Progenitor cell of endocrine pancreas (in vitro differentiated cells): ENCODE measurements at places on chromosomes 3 and 15.

DNA sequence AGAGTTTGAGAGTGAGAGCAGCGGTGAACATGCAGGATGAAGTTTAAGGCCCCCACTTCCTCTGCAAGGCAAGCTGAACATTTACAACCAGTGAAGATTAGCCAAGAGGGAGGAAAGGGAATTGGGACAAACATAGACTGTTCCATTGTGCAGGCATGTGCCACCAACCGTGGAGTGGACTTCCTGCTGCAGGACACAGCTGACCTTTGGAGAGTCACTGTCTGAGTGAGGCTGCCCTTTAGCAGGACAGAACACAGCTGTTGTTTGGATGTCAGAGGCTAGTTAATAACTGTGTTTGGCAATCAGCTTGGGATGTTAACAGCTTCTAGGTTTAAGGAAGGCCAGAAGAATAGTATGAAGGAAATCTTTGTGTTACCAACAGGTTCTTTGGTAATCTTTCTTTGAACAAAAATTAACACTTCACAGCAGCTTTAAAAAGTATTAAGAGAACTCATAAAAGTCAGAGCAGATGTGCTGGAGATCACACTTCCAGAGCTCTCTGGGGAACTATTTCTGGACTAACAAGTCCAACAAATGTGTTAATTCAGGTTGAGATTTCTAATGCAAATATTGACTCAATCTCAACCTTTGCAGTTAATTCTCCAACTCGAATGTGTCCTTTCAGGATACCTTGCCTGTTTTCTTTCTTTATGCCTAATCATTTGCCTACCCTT lies 31.4 kb downstream of the CTDSPL start:
- no peak for DNase-seq

DNA sequence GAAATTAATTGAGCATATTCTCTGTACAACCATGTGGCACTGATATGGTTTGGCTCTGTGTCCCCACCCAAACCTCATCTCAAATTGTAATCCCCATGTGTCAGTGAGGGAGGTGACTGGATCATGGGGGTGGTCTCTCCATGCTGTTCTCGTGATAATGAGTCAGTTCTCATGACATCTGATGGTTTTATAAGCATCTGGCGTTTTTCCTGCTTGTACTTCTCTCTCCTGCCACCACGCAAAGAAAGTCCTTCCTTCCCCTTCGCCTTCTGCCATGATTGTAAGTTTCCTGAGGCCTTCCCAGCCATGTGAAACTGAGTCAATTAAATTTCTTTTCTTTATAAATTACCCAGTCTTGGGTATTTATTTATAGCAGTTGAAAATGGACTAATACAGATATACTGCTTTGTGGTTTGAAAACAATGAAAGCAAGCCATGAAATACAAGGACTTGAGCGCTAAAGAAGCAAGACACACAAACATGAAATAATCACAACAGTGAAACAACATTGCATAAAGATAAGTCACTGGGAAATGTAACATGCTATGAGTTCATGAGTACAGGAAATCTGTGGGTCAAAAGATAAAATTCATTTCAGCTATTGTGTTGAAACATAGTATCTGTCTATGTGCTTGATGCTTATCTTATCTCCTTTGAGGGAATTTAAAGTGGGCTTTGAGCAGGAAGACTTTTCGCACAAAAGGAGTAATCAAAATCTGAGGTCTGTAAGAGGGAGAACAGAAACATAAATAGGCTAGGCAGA lies 288.7 kb downstream of the GBE1 start:
- DNase-seq = no peak

DNA sequence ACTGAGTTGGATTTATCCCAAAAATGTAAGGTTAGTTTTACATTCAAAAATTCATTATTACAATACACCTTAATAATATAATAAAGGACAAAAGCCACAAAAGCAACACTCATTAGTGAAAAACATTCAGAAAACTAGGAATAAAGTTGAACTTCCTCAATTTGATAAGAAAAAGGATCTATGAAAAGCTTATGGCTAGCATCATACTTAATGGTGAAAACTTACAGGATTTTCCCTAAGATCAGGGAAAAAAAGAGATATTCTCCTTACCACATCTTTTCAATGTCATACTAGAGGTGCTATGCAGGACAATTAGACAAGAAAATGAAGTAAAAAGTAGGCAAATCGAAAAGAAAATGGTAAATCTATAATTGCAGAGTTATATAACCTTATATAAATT lies 279.9 kb downstream of the CGGBP1 start:
- DNase-seq = no peak

- no peak for DNase-seq
Observed at GRCh38 chr15:81301815-81302399, 22.0 kb downstream of the STARD5 start.

- no peak for DNase-seq
Observed at GRCh38 chr3:80215191-80215590, 447.4 kb upstream of the ROBO1 start.

- no peak for DNase-seq
Observed at GRCh38 chr15:47124430-47125102, 592.7 kb upstream of the SEMA6D start.

GRCh38 chr3:47007482-47008233 lies 28.2 kb downstream of the NBEAL2 start:
- DNase-seq = no peak

- no peak for DNase-seq
Observed at GRCh38 chr3:151635905-151636304, 97.8 kb upstream of the AADACL2 start.

- no peak for DNase-seq
Observed at GRCh38 chr3:183341545-183342288, 86.7 kb downstream of the MCF2L2 start.

GRCh38 chr3:29973763-29974162 lies 632.6 kb upstream of the TGFBR2 start:
- no peak for DNase-seq

DNA sequence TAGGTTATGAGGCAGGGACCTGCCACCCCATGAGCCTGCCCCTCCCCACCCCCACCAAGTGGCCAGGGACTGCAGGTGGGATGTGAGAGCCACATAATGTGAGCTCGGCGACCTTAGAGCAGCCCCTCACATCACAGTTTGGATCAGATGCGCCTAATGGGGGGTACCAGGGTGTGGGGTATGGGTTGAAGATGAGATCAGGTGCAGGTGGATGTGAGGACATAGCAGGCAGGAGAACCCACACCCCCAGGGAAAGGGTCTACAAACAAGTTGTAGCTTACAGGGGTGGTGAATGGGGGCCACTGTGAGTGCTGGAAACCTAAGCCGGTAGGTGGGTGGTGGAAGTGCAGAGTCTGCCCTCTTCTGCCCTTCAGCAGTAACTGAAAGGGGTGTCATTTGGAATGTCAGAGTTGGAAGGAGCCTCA lies 94.0 kb downstream of the CORO2B start:
- no peak for DNase-seq

DNA sequence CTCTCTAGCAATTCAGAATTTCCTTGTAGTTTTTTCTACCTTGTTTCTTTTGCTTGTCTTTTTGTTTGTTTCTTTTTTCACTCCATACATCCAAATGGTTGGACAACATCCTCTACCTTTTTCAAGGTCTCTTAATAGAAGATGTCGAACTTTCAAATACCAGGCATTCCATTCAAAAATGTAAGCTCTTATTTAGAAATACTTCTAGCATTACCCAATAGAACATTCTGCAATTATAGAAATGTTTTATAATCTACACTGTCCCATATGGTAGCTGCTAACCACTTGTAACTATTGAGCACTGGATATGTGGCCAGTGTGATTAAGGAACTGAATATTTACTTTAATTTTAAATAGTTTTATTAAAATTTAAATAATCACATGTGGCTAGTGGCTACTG lies 196.2 kb upstream of the MRPL3 start:
- no peak for DNase-seq

DNA sequence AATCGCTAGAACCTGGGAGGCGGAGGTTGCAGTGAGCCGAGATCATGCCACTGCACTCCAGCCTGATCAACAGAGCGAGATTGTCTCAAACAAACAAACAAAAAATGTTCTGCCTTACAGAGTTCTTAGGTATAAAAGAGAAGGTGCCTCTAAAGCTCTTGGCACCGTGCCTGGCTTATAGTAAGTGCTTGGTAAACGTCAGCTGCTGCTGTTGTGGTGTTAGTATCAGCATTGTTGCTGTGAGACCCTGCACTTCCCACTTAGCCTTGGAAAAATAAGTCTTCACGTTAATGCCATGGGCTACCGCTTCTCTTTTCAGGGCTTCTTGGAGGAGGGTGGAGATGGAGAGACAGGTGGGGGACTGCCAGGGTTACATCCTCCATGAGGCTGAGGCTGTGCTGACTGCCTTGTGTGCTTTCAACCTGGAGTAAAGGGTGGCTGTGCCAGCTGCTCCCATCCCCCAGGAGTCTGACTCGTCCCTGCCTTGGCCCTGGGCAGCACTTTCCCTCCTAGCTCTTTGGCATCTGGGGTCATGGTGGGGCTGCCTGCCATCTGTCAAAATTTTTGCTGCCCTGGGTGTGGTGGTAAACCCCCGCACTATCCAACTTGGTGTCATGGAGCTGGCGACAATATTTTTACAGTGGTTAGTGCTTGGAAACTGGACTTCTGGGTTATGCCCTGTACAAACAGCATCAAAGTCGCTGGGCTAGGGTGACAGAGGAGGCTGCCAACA lies 17.8 kb downstream of the FLNB start:
- DNase-seq = no peak

- no peak for DNase-seq
Observed at GRCh38 chr3:186963636-186964035, 33.3 kb downstream of the ST6GAL1 start.

DNA sequence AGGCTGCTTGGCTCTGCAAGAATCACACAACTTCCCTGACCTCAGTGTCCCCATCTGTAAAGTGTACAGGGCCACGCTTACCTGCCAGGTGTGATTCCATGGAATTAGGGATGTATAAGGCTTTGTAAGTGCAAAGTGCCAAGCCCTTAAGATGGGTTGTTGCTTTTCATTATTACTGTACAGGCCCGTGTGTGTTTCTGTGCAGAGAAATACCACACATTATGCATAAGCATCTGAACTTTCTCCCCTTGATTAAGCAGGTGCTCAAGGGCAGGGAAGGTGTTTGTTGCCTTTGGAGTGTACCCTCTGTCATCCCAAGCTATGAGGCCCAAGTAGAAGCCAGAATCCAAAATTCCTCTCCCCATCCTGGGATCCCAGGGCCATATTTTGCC lies 13.6 kb upstream of the HRH1 start:
- no peak for DNase-seq

GRCh38 chr15:56617628-56618027 lies 115.7 kb downstream of the ZNF280D start:
- no peak for DNase-seq

DNA sequence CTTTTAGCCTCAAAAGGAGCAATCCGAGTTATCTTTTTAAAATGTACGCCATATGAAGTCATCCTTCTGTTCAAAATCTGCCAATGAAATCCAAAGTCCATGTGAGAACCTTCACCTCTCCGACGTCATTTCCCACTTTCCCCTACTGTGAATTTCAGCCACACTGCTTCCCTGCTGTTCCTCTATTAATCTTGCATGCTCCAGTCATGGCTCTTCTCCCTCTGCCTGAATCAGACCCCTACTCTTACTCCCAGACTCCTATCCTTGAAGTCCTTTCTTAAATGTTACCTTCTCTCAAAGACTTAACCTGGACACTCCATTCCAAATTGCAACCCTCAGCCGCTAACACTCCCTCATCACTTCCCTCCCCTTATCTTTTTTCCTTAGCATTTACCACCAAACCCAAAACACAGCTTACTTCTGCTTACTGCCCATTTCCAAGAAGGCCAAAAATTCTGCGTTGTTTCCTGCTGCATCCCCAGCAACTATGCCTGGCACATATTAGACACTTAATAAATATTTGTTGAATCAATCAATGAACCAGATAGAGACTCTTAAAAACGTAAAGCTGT lies 1.2 kb downstream of the NKIRAS1 start:
- no peak for DNase-seq

GRCh38 chr3:9468460-9468859 lies 71.0 kb downstream of the SETD5 start:
- DNase-seq = no peak

DNA sequence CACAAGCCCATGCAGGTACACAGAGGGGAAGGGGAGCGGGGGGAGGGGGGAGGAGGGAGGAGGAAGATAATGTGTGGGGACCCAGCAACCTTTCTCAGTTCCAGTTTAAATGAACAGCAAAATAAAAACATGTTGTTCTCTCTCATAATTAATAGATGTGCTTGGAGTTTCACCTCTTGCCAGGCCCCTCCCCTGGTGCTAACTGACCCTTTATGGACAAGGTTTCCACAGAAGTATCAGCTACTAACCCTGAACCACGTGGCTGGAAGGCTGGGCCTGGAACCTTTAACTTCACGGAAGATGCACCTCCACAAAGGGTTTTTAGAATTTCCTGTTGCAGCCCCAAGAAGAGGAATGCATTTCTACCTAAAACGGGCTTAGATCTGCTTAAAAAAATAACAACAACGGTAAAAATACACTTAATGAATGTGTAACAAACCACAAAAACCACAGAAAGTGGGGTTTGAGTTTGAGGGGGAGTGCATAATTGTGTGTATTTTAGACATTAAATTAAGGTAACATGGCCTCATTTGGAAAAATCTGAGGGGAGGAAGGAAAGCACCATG lies 14.8 kb upstream of the SMAD3 start:
- no peak for DNase-seq

GRCh38 chr15:79606831-79607355 lies 174.8 kb downstream of the MINAR1 start:
- no peak for DNase-seq

DNA sequence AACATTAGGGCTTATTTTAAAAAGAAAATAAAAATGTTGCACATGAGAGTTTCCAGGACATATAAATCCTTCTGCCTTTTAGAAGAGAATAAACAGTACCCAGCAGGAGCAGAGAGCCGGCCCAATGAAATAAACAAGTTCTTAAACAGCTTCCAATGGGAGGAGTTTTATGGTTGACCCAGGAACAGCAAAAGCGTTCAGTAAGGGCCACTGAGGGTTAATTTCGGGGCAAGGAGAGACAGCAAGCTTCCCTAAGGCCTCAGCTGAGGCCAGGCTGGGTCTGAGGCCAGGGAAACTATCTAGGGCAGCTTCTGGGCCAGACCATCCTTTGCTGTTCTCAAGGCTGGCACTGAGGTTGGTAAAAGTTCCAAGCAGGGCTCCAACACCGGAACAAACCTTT lies 3.4 kb downstream of the PDZRN3 start:
- no peak for DNase-seq

- no peak for DNase-seq
Observed at GRCh38 chr3:58580826-58581327, 3.7 kb upstream of the FAM107A start.
